ENCODE measurements at places on chromosomes 6 and 20. TPM values are rescaled to one million over a fixed set of nuclear protein-coding genes. Genes with fewer than 3 reads are reported as not detected.

DNA sequence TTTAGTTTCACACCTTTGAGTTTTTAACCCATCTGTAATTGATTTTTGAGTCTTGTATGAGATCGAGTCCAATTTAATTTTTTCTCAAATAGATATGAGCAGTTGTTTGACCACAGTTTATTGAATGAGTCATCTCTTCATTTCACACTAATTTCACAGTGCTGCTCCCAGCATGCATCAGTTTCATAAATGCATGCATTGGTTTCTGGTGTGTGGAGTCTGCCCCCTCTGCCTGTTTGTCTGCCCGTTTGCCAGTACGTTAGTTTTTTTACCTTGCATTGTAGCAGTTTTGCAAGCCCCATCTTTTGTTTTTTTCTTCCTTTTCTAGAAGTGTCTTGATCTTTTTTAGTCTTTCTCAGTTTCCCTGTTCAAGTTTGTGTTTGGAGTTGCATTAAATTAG is 11.9 kb downstream of the SLX4IP start:
- no peaks in the 10 kb centered on the region for H3K27me3 ChIP-seq
- peak overlapping the region; percentile 56 for H3K4me3 ChIP-seq
- peaks cover 17% of the 10 kb centered on the region for H3K4me1 ChIP-seq
- no peaks in the 10 kb centered on the region for H3K36me3 ChIP-seq

DNA sequence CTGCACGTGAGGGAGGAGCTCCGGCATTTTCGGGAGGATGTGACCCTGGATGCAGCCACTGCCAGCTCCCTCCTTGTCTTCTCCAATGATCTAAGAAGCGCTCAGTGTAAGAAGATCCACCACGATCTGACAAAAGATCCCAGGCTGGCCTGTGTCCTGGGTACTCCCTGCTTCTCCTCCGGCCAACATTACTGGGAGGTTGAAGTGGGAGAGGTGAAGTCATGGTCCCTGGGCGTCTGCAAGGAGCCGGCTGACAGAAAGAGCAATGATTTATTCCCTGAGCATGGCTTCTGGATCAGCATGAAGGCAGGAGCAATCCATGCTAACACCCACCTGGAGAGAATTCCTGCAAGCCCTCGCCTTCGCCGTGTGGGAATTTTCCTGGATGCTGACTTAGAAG is 2.8 kb downstream of the RFPL4B start:
- H3K4me1 ChIP-seq: no peaks in the 10 kb centered on the region
- no peak for DNase-seq
- no peaks in the 10 kb centered on the region for H3K36me3 ChIP-seq
- no peak overlapping the region for H3K4me3 ChIP-seq

DNA sequence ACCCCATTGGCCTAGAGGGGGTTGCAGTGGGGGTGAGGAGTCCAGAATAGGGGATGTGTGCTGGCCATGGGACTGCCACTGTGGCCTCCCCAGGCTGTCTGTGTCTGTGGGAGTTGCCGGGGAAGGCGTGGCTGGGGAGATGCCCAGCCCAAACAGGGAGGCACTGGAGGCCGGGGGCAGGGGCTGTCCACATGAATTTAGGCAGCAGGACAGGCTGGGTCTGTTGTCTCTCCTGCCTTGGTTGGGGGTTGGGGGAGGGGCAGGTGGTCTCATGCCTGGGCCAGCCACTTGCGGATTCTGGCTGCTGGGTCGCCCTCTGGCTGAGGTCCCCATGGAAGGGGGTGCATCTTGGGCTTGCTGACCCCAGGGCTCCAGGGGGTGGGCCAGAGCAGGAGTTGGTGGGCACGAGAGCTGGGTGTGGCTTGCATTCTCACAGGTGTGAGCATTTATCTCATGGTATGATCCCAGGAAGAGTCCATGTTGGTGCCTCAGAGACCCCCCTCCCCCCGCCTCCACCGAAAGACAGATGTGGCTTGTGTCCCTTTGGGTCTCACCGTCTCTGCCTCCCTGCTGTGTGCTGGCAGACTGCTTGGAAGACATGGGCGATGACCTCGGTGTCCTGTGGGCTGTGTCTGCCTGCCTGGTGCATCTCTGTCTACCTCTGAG is 4.0 kb downstream of the SOX18 start:
- H3K4me3 ChIP-seq: peak overlapping the region; percentile 13
- H3K27me3 ChIP-seq: no peaks in the 10 kb centered on the region
- H3K27ac ChIP-seq: no peak overlapping the region
- peaks cover 23% of the 10 kb centered on the region for H3K4me1 ChIP-seq
- H3K36me3 ChIP-seq: peaks cover 7% of the 10 kb centered on the region

DNA sequence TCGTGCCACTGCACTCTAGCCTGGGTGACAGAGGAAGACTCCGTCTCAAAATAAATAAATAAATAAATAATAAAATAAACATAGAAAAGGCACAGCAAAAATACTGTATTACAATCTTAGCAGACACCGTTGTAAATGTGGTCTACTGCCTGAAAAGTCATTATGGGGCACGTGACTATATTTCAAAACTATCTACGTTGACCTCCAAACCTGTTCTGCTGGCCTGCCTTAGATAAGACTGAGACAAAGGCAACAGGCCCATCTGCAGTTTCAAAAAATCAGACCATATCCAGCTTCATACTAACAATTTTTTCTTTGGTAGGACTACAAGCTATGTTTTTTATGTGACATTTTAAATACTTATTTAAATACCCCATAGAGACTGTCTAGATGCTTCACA is 59.1 kb downstream of the AGPAT4 start:
- DNase-seq: no peak
- peak overlapping the region; percentile 56 for H3K27ac ChIP-seq
- no peaks in the 10 kb centered on the region for H3K27me3 ChIP-seq
- peaks cover 6% of the 10 kb centered on the region for H3K4me1 ChIP-seq

- no peaks in the 10 kb centered on the region for H3K4me1 ChIP-seq
- no peak overlapping the region for H3K27ac ChIP-seq
Measured at GRCh38 chr20:46826343-46826984, 68.2 kb upstream of the EYA2 start.

- no peaks in the 10 kb centered on the region for H3K27me3 ChIP-seq
- no peak overlapping the region for H3K4me3 ChIP-seq
- H3K4me1 ChIP-seq: no peaks in the 10 kb centered on the region
- H3K27ac ChIP-seq: no peak overlapping the region
- DNase-seq: no peak
- no peaks in the 10 kb centered on the region for H3K36me3 ChIP-seq
Measured at GRCh38 chr6:161838306-161839035, 564.6 kb upstream of the AGPAT4 start.

DNA sequence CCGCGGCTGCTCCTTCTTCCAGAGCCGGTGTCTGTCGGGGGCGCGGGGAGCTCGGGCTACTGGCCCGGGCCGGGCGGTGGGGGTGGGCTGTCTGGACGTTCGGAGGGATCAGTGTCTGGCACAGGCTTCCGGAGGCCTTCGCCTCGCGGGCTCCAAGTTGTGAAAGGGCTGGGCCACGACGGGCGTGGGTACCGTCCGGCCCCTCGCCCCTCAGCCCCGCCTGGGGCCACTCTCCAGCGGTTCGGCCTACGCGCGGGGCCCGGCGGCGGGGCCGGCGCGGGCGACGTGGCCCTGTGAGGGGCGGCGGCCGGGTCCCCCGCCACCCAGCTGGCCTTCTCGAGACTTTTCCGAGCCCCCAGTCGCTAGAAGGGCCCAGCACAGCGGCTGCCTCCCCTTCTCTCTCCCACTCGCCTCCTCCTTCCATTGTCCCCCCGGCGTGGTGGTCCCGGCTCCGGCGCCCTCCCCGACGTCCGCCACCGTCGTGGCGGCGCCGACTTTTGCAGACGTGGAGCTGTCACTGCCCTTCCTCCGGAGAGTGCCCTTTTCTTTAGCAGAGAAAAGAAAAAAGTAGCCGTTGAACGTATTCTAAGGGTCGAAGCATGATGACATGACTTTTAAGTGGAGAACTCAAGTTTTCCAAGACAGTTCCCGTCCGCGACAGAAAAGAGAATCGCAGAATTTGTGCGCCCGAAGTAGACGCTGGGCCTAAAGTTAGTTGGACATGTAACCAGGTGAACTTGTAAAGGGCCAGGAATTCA is 571 bp downstream of the ITCH start:
- peaks cover 35% of the 10 kb centered on the region for H3K36me3 ChIP-seq
- peak overlapping the region; percentile 95 for H3K4me3 ChIP-seq
- peak; percentile 37 for DNase-seq
- peak overlapping the region; percentile 100 for H3K27ac ChIP-seq

DNA sequence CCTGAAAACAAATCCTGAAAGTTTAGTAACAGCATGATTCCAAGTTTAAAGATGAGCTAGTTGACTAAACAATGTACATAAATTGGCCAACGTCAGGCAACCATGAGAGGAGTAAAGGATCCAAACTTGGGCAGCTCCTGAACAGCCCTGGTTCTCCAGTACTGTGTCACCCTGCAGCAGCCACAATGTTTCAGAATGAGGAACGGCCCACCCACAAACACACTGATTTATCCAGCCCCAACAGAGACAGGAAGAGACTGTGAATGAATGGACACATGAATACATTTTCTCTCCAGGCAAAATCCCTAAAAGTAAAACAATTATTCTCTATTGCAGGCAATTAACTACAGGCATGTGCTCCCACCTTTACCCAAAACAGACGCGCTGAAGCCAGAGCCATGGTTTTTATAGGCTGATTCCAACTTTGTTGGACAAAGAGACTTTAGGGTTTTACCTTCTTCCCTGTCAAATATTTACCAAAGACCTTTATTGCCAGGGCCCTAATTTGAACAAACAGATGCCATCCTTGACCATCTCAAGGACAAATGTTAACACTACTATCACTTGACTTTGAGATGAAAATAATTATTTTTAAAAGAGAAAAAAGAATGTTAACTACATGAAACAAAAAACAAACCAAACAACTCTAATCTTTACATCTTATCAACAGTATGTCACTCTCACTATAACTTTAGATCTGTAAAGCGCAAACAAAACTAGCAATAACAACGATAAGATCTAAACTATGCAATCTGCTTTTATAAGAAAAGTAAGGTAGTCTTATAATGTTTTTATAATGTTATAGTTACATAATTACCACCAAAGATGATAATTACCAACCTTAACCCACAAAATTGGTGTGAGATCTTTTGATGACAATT is 22.9 kb downstream of the CNKSR3 start:
- H3K36me3 ChIP-seq: no peaks in the 10 kb centered on the region
- H3K27ac ChIP-seq: no peak overlapping the region
- DNase-seq: no peak

DNA sequence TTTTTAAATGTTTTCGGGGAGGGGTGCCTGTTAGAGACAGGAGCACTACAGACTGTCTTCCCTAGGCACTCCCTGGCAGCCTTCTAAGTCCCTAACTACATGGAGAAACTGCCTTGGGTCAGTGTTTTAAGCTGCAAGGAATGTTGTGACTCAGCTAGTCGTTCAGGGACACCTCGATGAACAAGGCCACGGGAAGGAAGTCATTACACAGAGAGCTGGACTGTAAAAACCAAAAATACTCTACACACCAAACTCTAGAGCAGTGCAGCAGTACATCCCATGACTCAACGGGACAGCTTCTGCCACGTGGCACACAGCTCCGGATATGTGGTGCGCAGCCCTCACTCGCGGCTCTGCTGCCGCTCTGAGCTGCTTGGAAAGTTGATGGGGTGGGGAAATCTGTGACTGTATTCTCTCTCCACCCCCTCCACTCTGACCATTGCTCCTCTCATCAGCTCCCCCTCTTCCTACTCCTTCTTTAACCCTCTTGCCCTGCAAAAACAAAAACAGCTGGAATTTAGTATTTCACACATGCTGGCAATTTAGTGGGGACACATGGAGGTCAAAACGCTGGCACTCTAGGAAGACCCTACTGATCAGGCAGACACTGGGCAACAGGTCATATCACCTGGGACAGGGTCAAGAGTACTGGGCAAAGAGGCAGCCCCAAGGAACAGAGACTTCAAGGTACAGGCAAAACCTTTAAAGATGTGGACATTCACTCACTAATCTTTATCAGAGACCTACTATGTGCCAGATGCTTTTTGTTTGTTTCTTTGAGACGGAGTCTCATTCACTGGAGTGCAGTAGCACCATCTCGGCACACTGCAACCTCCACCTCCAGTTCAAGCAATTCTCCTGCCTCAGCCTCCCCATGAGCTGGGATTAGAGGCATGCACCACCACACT is 10.9 kb upstream of the LPIN3 start:
- peaks cover 15% of the 10 kb centered on the region for H3K4me1 ChIP-seq
- H3K27me3 ChIP-seq: no peaks in the 10 kb centered on the region
- peak; percentile 92 for DNase-seq
- no peaks in the 10 kb centered on the region for H3K36me3 ChIP-seq
- peak overlapping the region; percentile 89 for H3K27ac ChIP-seq
- H3K4me3 ChIP-seq: peak overlapping the region; percentile 28

Gene BANF2
- not detected for total RNA-seq

Gene MAK
- not detected for total RNA-seq

Gene MBOAT1
- 6.3 TPM for total RNA-seq

Gene RPP40
- 34.8 TPM for total RNA-seq

All from MCF 10A (cell line).